Left lung (tissue), 14 donors: ENCODE measurements at places on chromosomes 4 and X. TPM values are rescaled to one million over a fixed set of nuclear protein-coding genes. Genes with fewer than 3 reads are reported as not detected.

The PABPC4L gene
- 11.5 TPM for polyA plus RNA-seq

DNA sequence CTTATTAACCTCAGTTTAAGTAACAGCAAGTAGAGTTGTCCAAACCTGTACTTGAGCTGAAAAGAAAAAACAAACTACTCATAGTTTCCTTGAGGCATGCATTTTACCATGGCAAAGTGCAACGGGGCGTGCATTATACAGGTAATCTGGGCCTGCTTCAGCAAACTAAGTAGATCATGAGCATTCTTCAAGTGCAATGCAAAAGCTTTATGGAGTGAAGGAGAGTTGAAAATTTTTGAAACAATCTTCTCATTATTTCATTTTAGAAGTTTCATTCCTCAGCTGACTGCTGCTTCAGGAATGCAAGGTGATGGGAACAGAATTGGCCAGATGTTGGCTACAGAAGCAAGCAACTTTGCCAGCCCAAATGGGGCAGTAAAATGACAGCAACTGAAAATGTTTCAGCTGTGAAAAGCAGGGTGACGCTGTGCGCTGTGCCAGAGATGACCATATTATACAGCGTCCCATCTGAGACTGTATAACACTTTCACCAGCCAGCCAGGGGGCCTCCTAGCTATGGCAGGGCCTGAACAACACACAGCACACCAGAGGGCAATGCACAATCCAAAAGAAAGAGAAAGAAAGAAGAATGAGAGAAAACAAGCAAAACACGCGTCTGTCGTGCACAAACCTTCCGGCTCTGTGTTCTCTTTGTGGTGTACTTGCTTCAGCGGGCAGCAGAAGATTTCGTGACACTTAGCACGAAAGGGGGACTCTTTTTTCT, 145.5 kb upstream of the FGF13 start:
- no peak for DNase-seq

The DMP1 gene
- polyA plus RNA-seq, result not detected

GRCh38 chr4:90137555-90137954, 10.4 kb downstream of the CCSER1 start:
- no peak for DNase-seq

- DNase-seq, result no peak
These were observed 166.5 kb upstream of the SLIT2 start for GRCh38 chr4:20085156-20085555.

DNA sequence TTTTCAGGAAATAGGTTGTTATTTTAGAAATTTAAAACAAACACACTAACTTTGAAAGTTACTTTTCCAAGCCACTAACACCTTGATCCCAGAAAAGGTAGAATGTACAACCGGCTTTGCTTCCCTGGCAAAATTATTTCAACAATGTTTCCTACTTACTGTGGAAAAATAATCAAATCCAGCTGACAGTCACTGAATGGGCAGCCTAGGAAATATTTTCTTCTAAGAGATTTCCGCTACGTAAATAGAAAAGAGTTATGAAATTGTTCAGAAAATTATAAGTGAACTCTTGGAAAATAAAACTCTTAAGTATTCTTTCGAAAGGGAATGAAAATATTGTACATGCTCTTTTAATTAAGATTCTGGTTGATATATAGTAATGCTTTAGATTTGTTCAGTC, 195.7 kb downstream of the GASK1B start:
- DNase-seq, result no peak

DNA sequence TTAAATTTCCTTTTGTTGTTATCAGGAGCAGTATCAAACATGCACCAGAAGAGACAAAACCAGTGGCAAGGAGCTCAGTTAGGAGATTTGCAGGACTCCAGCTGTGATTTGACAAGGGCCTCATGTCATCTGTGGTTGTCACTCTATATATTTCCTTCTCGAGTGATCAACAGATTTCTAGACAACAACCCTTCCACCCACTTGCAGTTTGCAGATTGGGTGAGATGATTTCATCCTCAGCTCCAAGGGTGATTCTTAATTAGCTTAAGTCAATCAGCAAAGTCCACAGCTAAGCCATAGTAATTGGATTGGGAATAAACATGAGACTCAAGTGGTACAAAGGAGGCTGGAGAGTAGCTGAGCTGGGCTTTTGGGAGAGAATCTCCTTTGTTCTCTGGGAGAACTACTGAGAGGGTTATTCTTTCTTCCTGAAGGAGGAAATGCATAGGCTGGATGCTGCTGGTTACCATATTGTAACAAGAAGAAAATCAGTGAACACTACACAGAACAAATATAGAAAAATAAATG, 192.8 kb downstream of the PPARGC1A start:
- DNase-seq, result no peak

The CXCL10 gene
- 1.3 TPM for polyA plus RNA-seq

The UGT2B17 gene
- polyA plus RNA-seq, result 0.24 TPM

- DNase-seq, result no peak
These were observed 96.6 kb downstream of the SH3KBP1 start for GRCh38 chrX:19790829-19791228.

GRCh38 chr4:87011340-87012034, 76.7 kb downstream of the AFF1 start:
- no peak for DNase-seq

DNA sequence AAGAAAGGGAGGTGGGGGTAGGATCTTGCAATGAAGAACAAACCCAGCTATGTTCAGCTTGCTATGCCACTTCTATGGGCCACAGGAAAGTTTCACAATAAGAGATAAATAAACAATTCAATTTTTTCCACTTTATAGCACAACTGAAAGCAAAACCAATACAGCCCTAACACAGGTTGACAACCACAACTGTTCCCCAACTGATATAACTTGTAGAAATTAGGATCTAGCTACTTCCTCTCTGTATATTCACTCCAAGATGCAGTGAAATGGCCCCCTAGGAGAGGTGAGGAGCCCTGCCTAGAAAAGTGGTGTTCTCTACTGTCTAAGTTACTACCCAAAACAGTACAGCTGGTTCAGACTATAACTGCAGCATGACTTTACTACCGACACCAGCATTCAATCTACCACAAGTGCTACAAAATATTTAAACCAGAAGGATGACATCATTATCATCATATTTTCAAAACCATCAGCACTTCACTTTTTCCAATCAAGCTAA, 77.0 kb downstream of the FBXW7 start:
- DNase-seq, result no peak

DNA sequence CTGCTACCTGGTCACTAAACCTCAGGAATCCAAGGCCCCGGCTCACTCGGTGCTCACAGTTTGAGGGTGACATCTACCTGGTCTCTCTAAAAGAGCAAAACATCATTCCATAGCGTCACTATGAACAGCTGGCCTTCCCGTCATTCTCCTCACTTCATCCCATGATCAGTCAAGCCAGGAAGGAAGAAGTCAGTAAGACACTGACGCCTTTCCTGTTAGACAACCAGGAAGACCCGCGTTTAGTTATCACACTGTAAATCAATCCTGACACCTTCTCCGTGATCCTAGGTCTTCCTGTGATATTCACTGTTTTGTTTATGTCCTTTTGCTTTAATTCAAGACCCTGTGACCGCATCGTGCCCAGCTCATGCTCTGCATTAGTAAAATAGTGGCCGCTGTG, 31.6 kb upstream of the CDKN2AIP start:
- no peak for DNase-seq

- no peak for DNase-seq
These were observed 5.2 kb upstream of the EFNB1 start for GRCh38 chrX:68823413-68824151.

The HS6ST2 gene
- polyA plus RNA-seq, result 22.9 TPM

DNA sequence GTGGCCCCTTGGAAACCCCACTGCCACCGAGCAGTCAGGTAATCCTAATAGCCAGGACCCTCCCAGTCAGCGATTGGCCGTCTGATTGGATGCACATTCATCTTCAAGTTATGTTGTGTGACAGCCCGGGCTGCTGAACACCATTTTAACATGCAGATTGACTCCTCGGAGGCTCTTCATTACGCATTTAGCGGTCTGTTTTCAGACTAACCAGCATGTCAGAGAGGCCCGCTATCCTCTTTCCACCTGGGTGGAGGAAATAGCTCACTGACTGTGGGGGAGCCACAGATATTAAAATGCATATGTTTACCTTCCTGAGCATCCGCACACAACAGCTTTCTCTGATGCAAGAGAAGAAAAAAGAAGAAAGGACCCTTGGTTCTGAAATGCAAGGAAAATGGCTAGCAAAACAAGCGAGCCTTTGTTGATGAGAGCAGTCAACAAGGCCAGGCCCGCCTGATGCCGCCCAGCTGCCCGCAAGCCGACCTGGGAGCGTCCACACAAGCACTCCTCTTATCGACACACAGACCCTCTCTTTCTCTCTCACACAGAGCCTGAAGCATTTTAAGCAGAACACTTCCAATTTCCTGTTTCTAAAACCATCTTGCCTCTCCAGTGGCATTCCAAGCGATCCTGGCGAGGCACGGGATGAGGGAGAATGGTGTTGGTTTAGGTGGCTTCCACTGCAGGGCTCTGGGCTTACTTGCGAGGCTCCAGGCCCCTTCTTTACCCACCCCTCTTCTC, 118.3 kb downstream of the MGST2 start:
- no peak for DNase-seq

The CLCN5 gene
- 14.0 TPM for polyA plus RNA-seq

The ABCG2 gene
- polyA plus RNA-seq, result 15.0 TPM

The KDR gene
- polyA plus RNA-seq, result 124 TPM

GRCh38 chr4:69095301-69095731, 958 bp upstream of the UGT2B7 start:
- DNase-seq, result no peak

DNA sequence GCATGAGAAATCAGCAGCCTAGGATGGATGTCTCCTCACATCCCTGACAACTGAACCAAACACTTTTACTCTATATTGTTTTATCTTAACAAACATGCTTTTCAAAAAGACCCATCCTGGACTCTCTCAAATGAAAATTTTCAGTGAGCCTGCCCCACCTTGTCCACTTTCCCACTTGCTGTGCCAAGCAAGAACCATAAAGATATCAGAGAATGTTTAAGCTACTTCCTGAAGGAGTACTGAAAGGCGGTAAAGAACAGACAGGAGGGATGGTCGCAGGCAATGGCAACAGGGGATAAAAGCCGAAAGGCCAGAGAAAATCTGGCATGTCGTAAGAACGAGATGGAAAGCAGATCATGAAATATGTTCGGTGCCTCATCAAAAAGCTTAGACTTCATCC, 10.5 kb downstream of the APBB2 start:
- no peak for DNase-seq
